ENCODE measurements at places on chromosomes 6 and 20. TPM values are rescaled to one million over a fixed set of nuclear protein-coding genes. Genes with fewer than 3 reads are reported as not detected.

CDH26 gene
- 0.52 TPM for polyA plus RNA-seq

RBBP8NL gene
- not detected for polyA plus RNA-seq

B3GAT2 gene
- polyA plus RNA-seq, result 0.04 TPM

MPC1 gene
- polyA plus RNA-seq, result 61.2 TPM

OR12D3 gene
- polyA plus RNA-seq, result not detected

DST gene
- polyA plus RNA-seq, result 124 TPM

EYS gene
- polyA plus RNA-seq, result 0.01 TPM

XKR7 gene
- not detected for polyA plus RNA-seq

SLC35F1 gene
- polyA plus RNA-seq, result 0.10 TPM

NR2E1 gene
- polyA plus RNA-seq, result not detected

SLC16A10 gene
- 0.98 TPM for polyA plus RNA-seq

PNLDC1 gene
- 1.2 TPM for polyA plus RNA-seq

SFTA2 gene
- not detected for polyA plus RNA-seq

SLC24A3 gene
- 20.2 TPM for polyA plus RNA-seq

Measured in ovary (tissue), 10 donors.